ENCODE measurements at places on chromosomes 2 and 18.

DNA sequence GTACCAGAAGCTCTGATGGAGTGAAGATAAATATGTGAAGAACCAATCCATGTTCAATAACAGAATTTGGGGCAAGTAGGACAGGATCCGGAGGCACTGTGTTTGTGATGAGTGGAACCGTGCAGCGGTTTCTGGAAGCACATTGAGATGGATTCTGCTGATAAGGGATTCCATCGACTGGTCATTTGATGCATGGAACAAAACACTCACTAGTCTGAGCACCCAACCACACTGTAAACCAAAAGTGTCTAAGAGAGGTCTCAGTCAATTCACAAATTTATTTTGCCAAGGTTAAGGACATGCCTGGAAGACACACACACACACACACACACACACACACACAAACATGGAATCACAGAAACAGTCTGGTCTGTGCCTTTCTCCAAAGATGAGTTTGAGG, 459.5 kb downstream of the FBXO15 start:
- DNase-seq, result no peak

DNA sequence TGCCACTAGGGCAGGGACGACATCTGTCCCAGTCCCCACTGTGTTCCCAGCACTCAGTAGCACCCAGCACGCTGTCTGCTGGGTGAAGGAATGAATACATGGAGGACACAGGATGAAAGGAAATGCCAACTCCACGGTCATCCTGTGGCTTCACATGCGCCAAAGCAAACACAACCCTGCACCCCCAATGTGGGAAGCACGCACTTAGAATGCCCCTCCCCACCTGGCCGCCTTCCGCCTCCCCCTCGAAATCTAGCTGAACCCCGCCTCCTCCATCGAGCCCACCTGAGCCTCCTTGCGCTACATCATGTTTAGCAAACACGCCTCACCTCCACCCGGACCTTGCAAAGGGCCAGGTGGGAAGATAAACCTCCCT, 33.9 kb downstream of the ADCY3 start:
- no peak for DNase-seq

- DNase-seq, result no peak
Observed at GRCh38 chr18:73189718-73190117, 321.9 kb upstream of the NETO1 start.

GRCh38 chr2:207230261-207231105, 64.7 kb upstream of the KLF7 start:
- DNase-seq, result no peak

DNA sequence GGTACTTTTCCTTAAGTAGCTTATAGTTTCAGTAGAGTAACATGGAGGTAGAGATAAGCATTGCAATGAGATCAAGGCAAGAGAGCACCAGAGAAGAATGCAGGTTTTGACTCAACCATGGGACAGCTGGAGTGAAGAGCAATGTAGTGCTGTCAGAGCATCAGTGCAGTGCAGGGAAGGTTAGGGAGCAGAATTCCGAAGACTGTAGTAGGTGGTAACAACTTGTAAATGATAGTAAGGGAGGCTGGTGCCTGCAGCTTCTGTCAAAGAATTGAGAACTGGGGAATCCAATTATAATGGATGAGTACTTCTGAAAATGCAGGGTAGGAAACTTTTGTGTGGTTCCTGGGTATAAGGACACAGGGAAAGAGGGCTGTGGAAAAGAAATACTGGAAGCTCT, 183.2 kb downstream of the KCNS3 start:
- DNase-seq, result no peak

- no peak for DNase-seq
Observed at GRCh38 chr2:18993756-18994338, 364.6 kb downstream of the OSR1 start.

DNA sequence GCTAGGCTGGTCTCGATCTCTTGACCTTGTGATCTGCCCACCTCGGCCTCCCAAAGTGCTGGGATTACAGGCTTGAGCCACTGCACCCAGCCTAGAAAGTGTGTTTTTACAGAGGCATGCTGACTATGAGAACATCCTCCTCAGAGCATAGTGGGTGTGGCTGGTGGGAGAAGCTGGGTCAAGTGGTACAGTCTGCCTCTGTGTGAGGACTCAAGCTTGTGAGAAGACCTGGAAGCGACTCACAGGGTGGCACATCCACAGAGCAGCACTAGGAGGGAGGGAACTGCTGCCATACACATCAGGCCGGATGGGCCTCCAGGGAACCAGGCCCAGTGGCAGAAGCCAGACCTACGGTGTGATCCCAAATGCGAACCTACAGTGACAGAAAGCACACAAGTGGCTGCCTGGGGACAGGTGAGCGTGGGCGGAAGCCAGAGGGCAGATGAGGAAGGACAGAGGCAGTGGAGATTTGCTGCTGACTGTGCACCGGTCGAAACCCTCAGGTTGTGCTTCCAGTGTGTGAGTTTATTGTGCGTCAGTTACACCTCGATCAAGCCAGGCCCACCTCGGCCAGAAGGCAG, 8.9 kb downstream of the ARHGEF4 start:
- DNase-seq, result no peak

- DNase-seq, result no peak
Observed at GRCh38 chr2:9793156-9793917, 49.9 kb upstream of the TAF1B start.

DNA sequence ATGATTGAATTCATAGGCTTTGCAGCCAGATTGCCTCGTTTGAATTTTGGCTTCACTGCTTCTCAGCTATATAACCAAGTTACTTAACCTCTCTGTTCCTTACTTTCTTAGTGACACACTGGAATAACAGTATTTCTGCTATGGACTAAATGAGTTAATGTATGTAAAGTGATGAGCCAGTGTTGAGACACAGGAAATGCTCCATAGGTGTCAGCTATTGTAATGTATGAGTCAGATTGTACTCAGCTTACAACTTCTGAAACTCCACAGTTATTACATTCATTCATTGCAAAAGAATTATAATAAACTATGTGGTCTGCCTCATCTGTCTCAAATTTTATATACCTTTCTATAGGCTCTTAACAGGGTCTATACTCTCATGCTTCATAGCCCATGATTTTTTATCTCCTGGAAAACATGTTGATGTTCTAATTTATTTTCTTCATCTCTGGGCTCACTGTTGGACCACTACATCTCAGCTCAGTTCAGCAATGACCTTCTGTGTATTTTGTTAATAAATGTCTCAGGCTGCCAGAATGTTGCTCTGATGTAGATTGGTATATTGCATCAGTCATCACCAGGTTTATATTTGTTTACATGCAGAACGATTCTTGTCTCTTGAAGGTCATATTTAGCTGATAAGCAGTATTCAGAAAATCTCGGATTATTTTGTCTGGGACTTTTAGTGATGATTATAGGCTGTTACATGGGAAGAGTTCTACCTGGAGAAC, 76.2 kb downstream of the MAP3K20 start:
- no peak for DNase-seq

GRCh38 chr2:28643911-28644334, 107.7 kb upstream of the PPP1CB start:
- no peak for DNase-seq

DNA sequence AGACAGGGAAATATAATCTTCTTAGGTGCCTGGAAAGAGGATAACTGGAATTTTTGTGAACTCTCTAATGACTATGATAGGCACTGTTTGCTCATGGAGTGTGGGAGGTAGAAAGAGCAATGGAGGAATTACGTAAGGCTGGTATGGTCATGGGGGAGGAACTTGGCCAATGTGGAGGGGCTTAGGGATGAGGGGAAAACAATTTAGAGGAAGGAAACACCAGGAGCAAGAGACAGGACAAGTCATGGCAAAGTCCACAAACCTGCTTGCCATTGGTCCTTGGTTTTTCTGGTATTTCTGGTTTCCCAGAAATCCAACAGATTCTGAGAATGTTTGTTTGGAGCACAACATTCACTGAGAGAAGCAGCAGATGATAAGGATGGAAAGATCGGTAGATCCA, 274.2 kb downstream of the DYSF start:
- no peak for DNase-seq

Data from activated T-cell treated with anti-CD3 and anti-CD28 coated beads for 4 hours (primary cell).